ENCODE measurements at places on chromosomes 7 and 10.

GRCh38 chr7:70787286-70787685 lies 344.7 kb upstream of the GALNT17 start:
- DNase-seq, result no peak

DNA sequence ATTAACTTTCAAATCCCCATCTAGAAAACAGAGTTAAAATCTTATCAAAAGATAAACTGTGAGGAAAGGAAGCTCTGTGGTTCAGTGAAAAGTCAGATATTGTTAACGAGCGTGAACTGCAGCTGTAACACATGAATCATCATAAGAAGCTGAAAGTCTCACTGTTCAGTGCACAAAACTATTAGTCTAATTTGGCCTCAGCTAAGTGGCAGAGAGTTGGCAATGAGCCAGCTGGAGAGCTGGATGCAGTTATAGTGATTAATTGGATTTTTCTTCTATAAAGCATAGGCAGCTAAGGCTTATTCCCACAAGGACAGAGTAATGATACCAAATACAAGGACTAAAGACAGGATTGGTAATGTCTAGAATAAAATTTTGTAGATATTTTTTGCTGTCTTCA lies 101.1 kb upstream of the ABCB5 start:
- peak; percentile 48 for DNase-seq

- no peak for DNase-seq
Observed at GRCh38 chr7:88337572-88337971, 30.9 kb upstream of the STEAP4 start.

GRCh38 chr7:2572101-2572842 lies 13.5 kb downstream of the IQCE start:
- no peak for DNase-seq

GRCh38 chr10:102040305-102041050 lies 15.5 kb downstream of the ARMH3 start:
- DNase-seq, result no peak

DNA sequence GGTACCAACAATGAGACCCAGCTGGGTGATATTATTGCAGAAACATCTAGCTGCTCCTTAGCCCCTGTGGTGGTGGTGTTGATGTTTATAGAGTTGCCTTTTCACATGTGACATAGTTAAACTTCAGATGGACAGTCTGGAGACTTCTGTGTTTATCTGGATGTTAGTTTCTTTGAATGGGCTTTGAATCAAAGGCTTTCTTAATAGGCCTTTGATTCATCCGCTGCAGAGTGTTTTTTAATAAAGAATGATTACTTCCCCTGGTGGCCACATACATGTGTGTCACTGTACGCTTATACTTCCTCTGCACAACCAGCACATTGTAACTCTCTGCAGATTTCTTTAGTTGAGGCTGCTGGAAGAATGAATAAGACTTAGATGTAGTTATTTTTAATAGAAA lies 221.0 kb downstream of the DYNC1I1 start:
- DNase-seq, result no peak

- DNase-seq, result no peak
Observed at GRCh38 chr7:70177166-70177565, 578.9 kb downstream of the AUTS2 start.

DNA sequence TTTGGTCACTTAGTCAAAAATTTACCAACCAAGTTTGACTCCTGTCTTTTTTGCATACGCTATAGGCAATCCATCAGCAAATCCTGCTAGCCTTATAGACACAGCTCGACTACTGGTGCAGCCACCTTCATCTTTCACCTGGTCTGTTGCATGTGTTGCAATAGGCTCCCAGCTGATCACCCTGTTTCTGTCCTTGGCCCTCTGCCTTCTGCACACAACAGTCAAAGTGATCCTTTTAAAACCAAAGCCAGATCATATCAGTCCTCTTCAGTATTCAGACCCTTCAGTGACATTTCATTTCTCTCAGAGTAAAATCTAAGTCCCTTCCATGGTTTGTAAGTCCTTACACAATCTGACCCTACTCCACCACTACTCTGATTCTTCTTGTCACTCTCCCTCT lies 10.9 kb upstream of the CDK6 start:
- no peak for DNase-seq

DNA sequence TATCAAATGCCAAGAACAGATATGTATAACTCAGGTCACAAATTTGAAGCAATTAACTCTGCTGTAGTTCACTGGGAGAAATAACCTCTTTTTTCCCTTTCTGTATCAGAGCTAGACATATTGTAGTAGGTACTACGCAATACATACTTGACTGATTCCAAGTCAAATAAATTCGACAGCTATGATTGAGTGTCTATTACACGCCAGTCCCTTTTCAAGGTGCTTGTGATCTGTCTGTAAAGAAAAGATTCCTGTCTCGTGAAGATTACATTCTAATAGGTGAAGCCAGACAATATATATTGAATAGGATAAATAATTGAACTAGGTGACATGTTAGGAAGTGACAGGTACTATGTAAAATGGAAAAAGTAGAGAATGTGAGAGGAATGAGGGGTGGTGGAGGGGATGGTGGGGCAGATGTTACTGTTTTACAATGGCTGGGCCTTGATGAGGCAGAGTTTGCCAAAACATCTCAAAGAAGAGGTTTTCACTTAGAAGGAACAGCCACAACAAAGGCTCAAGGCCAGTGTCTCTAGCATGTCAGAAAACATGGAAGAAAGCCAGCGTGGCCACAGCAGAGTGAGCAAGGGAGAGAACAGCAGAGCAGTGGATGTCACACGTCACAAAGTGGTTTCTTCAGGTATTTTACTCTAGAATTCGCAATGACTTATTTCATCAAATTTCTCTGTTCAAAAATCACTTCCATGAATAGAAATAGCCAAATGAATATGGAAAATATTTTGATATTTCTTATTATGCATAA lies 282.6 kb upstream of the CACNA2D1 start:
- DNase-seq, result no peak

DNA sequence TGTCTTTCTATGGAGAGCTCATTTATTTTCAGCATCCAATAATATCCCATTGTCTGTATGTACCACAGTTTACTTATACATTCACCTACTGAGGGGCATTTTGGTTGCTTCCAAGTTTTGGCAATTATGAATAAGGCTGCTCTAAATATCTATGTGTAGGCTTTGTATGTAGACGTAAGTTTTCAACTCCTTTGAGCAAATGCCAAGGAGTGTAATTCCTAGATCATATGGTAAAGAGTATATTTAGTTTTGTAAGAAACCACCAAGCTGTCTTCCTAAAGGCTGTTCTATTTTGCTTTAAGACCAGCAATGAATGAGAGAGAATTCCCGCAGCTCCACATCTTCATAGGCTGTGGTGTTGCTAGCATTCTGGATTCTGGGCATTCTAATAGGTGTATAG lies 259.8 kb downstream of the DIP2C start:
- DNase-seq, result no peak

DNA sequence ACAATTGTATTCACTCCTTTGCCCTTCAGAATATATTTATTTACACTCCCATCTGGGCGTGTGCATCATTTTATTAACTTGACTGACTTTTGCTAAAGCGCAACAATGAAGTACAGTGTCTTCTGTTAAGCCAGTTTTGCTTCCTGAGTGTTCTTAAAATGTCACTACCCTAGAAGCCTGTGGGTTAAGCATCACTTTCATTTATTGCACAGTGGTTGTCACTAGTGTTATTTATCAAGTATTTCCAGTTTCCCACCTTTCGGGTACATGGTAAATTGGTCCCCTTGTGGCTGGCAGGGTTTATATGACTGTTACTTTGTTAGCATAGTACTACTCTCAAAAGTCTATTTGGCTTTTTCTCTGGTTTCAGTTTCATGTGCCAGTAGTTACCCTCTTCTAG lies 3.3 kb downstream of the HILPDA start:
- no peak for DNase-seq

DNA sequence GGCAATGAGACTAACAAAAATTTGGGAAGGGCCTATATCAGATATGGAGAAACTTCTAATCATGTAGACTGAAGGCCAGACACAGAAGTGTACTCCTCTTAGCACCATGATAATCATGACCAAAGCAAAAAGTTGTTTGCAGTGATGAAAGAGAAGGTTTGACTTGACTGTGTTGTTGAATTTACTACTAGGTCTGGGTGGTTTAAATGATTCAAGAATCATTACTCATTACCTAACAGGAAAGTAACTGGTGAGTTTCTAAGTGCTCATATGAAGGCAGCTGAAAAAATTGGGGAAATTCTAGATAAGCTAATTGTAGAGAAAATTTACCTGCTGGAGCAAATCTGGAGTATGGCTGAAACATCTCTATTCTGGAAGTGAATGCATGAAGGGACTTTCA lies 451.5 kb upstream of the SORCS1 start:
- DNase-seq, result no peak

DNA sequence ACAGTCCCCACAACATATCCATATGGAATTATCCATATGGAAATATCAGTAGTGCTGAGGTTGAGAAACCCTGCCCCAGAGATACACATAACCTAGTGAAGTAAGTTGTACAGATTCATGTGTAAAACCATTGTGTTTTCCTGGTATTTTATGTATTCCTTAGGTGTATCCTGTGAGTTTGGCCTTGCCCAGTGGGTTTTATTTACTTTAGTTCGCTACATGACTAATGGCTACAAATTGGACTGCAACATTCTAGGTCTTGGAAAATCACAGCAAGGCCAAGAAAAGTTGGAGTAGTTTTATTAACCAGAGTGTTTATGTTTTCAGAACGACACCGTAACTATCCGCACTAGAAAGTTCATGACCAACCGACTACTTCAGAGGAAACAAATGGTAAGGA lies 1.4 kb downstream of the RPS24 start:
- DNase-seq, result no peak

GRCh38 chr7:112080441-112080840 lies 125.8 kb downstream of the DOCK4 start:
- peak; percentile 14 for DNase-seq

- no peak for DNase-seq
Observed at GRCh38 chr7:87253589-87254087, 34.1 kb upstream of the TMEM243 start.
